ENCODE measurements at places on chromosomes 11 and 22.

- no peak for DNase-seq
These were observed 357.8 kb downstream of the LARGE1 start for GRCh38 chr22:33562501-33562900.

GRCh38 chr22:35864545-35865165 lies 147.0 kb downstream of the APOL5 start:
- DNase-seq, result no peak

GRCh38 chr22:37816543-37817180 lies 6.5 kb upstream of the GALR3 start:
- no peak for DNase-seq

DNA sequence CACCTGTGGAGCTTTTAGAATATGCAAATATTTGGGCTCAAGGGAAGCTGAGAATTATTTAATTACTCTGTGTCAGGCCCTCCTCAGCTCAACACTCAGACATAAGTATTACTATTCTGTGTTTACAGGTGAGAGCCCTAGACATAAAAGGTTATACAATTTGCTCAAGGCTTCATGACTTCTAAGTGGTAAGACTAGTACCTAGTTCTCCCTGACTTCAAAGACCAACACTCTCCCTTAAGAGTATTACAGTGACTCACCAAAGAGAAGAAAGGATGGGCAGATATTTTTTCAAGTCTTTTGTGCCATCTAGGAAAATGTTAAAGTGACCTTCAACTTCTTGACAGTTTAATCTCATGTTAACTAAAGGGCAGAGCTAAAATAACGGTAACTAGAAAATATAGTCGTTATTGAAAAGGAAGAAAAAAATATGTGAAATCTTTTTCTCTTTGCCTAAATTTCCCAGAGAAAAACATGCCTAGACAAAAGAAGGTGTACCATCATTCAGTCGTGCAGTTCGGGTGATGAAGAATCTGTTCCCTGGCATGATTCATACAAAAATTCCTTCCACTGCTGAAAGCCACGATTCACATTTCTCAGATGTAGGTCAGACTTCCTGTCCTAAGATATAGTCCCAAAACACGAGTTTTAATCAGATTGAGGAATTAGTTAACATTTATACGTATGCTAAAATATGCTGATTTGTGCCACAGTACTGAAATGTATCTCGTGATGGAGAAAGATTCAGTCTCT lies 849.1 kb upstream of the API5 start:
- DNase-seq, result no peak

DNA sequence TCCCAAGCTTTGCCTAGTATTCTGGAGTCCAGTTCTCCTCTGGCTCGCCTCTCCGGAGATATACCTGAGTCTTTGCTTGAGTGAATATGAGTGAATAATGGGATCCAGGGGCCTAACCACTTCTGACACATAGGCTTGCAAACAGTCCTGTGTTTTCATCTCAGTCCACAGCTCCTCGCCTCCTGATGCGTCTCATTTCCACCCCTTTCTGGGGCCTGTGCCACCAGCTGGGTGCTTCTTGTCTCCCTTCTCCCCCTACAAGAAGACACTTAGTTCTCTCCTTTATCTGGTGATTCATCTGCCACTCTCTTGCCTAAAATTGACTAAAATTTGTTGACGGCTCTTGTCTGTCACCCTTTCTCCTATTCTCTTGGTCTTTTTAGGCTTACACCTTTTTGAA lies 44.6 kb downstream of the SFI1 start:
- DNase-seq, result no peak

DNA sequence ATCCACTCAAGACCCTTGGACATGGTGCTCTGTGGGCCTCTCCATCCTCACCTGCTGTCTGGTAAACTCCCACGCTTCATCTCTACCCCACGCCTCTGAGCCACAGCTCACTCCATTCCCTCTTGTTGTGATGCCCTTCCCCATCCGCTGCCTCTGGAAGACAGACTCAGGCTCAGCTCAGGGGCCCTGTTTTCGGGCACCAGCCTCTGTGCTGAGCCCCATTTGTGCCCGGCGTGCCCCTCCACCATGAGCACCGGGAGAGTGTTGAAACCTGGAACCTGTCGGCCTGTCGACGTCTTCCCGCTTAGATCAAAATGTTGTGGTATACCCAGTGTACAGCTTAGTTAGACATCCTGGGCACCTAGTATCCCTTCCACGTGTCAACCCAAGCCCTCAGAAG lies 6.5 kb upstream of the SCUBE1 start:
- DNase-seq, result no peak

GRCh38 chr22:22939588-22940368 lies 52.2 kb downstream of the IGLL5 start:
- no peak for DNase-seq

DNA sequence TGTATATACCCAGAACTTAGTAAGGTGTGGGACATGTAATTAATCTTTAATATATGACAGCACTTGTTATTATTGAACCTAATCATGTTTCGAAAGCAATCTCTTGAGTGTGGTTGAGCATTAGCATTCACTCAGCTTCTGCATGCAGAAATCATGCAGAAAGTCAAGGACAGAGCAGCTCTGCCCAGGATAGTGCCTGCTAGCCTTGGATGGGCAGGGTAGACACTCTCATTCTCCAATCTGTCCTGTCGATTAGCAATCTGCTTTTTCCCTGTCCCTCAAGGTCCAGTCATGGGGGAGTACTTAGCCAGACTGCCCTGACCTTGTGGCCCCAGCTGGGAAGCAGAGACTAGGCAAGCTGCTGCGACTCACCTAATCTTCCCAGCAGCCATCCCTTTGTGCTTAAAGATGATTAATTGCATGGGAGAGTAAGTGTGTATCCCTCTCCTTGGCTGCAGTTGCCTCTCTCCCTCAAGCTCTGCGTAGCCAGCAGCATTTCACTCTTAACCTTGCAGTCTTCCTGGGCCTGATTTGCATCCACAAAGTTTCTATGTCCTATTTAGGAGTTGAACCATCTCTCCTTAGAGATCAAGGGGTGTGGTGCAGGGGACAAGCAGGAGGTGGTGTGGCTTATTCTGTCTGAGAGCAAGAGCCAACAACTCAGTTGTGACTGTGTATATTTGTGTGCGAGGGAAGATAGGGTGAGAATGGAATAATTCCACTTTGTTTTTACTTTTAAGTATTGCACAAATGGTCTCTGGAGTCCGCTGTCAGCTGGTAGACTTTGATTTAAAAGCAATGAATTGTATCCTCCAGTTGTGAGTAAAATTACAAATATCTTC lies 101.4 kb downstream of the FDX1 start:
- no peak for DNase-seq

GRCh38 chr11:119859684-119860083 lies 130.7 kb upstream of the NECTIN1 start:
- DNase-seq, result no peak

- no peak for DNase-seq
These were observed 46.0 kb upstream of the HIPK3 start for GRCh38 chr11:33211153-33211552.

- no peak for DNase-seq
These were observed 10.0 kb downstream of the RIBC2 start for GRCh38 chr22:45423524-45423923.

- DNase-seq, result no peak
These were observed 395.0 kb downstream of the OPCML start for GRCh38 chr11:133137270-133137669.

- DNase-seq, result no peak
These were observed 64.6 kb downstream of the KCNJ1 start for GRCh38 chr11:128802358-128802981.
